ENCODE measurements at places on chromosomes 16 and 17.

- peak; percentile 20 for DNase-seq
These were observed 702 bp downstream of the IRX5 start for GRCh38 chr16:54931120-54932014.

DNA sequence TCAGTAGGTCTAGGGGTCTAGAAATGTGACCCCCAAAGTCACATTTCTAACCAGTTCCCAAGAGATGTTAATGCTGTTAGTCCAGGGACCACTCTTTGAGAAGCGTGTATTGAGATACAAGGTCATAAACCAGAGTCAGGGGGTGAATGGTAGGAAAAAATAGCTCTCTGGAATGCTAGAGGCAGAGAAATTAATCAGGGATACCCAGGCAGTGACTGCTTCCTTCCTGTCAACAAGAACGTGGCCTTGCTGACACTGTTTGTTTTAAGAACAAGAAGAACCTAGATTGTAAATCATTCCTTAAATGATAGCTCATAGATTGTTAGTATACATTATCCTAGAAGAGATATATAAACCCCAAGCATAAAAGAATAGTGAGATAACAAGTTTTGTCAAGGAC lies 43.8 kb downstream of the PITPNM3 start:
- DNase-seq = no peak

- DNase-seq = no peak
These were observed 4.3 kb downstream of the ADCY7 start for GRCh38 chr16:50270510-50271147.

- DNase-seq = no peak
These were observed 10.8 kb downstream of the DNAJA2 start for GRCh38 chr16:46962629-46963028.

GRCh38 chr17:67514998-67515397 lies 137.9 kb downstream of the PITPNC1 start:
- DNase-seq = no peak

GRCh38 chr16:67163164-67163998 lies 1.2 kb upstream of the HSF4 start:
- no peak for DNase-seq

DNA sequence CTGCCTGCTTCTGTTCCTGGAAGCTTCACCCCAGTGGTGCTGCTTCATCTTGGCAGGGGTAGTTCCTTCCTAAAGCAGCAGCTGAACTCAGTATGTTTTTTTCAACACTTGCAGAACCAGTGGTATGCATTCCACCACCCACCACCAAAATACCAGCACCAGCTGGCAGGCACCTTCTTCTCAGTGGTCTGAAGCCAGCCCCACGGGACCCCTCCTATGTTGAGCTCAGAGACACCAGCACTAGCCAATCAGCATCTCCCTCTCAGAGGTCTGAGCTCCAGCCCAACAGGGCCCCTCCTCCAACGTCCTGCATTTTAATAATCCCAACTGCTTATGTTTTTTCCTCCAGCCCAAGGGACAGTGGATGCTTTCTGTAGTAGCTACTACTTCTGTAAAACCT lies 299.6 kb upstream of the CCL2 start:
- DNase-seq = no peak

DNA sequence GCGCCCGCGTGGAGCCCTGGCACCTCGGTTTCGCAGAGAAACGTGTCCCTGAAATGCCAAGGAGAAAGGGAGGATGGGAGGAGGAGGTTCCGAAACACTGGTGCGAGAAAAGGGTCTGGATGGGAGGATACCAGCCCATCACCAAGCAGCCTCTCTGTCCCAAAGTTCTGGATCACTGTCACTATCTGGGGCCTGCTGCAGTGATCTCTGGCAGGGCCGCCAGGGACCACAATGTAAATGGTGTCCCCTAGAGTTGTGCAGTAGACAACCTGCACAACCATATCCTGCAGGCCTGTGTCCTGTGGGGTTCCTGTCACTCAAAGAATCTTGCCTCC lies 229.3 kb downstream of the C16orf78 start:
- DNase-seq = no peak

DNA sequence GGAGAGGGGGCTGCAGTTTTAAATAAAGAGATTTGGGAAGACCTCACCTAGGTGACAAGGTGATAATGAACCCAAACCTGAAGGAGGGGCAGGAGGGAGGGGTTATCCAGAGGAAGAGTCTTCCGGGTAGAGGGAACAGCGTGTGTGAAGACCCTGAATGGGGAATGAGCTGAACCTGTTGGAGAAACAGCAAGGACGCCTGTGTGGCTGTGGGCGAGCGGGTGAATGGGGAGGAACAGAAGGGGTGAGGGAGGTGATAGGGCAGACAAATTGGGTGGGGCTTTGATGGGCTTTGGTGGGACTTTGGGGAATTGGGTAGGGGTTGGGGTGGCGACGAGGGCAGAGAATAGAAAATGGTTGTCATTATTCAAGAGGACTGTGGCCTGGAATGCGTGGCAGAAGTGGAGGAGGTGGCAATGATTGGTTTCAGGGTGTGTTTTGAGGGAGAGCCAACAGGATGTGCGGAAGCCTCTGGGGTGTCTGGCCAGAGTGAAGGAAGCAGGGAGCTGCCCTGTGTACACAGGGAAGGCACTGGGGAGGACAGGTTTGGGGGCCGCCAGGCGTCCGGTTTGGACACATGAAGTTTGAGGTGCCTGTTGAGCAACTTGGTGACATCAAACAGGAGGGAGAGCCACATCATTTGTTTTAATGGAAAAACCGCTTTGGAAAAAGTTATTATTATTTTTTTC lies 48.7 kb downstream of the NKD1 start:
- no peak for DNase-seq

DNA sequence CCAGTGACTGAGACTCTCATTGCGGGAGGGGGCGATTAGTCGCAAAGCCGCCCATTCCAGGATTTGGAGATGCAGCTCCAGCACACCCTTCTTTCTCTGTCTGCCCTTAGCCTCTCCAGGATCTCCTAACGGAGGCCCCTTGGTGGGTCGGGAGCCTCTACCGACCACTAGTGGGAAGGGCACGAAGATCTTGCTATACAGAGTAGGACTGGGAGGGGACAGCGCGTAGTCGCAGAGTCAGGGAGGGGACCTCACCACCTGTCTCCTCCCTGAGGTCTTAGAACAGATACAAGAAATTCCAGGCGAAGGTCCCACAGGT lies 588 bp upstream of the SMTNL2 start:
- no peak for DNase-seq

DNA sequence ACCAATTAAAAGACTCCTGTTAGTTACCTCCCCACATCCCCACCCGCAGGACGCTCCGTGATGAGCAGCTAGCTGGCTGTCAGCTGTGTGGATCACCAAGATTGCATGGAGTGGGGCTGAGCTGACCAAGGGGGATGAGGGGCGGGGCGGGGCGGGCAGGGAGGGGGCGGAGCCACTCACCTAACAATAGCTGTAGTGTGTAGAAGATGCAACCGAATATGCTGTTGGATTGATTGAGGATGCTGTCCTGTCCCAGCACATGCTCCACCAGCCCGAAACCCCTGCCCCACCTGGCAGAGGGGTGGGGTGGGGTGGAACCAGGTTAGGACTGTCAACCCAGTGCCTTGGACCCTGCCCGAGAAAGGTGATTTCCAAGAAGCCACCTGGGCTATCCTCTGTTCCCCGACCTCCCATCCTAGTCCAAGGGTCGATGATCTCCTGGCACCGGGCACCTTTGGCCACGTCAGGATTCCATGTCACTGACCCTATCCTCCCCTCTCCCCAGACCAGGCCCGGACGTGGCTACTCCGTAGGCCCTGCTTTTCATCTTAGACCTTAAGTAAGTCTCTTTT lies 1.4 kb downstream of the VKORC1 start:
- DNase-seq = peak; percentile 31

DNA sequence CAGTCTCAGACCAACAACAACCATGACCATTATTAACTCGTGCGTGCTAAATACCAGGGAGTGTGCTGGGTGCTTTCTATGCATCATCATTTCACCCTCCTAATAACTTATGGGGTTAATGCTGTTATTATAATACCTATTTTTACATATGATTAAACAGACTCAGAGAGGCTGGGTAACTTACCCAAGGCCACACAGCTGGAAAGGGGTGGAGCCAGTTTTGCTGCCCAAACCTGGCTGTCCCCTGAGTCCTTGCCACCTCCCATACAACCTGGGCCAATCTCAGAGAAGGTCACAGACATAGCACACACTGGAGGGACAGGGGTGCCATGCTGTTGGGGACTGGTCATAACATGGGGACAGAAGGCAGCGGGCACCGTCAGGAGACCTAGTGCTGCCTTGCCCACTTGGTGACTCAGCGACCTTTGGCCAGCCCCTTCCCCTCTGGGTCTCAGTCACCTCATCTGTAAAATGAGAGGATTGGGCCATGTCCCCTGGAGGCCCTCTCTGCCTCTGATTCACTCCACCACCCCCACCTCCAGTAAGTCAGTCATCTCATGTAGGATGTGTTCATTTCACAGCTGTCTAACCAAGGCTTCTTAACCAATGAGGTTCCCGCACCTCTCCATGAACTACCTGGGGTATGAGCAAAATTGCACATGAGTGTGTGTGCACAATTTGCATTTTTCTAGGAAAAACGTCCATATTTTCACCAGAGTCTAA lies 11.4 kb upstream of the FADS6 start:
- DNase-seq = no peak

GRCh38 chr16:65828296-65828695 lies 538.2 kb upstream of the CDH5 start:
- DNase-seq = no peak

- no peak for DNase-seq
These were observed 51.1 kb downstream of the USP43 start for GRCh38 chr17:9696279-9697044.

DNA sequence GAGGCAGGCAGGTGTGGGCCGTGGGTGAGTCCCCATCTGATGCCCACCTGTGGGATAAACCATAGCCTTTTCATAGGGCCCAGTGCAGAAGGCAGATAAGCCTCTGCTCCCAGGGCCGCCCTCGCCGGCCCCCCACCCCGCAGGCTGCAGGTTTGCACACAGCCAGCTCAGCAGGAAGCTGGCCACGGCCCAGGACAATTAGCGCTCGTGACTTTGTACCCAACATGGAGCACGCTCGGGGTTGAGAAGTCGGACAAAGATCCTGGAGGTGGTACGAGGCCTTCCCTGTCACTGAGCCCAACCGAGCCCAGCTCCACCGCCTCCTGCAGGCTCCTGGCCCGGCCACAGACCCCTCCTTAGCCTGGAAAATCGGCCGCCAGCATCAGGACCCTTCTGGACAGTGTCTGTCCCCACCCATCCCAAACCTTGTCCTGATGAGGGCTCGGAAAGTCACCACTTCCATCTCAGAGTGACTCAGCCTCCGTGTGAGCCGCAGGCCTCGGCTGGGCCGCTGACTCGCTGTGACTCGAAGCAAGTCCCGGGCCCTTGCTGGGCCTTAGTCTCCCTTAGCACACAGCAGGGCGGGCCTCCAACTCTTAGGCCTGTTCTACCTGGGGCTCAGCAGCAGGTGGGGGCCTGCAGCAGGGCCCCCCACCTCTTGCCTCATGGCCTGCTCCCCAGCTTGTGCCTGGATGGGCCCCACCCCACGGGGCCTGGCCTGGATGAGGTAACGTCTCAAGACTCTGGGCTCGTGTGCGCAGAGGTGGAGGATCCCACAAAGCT lies 22.7 kb downstream of the FAM83G start:
- DNase-seq = no peak

GRCh38 chr17:50238601-50239280 lies 35.5 kb upstream of the TMEM92 start:
- no peak for DNase-seq

GRCh38 chr16:56847173-56847910 lies 17.7 kb upstream of the SLC12A3 start:
- no peak for DNase-seq

GRCh38 chr17:57511475-57512123 lies 233.5 kb downstream of the CCDC182 start:
- DNase-seq = no peak

DNA sequence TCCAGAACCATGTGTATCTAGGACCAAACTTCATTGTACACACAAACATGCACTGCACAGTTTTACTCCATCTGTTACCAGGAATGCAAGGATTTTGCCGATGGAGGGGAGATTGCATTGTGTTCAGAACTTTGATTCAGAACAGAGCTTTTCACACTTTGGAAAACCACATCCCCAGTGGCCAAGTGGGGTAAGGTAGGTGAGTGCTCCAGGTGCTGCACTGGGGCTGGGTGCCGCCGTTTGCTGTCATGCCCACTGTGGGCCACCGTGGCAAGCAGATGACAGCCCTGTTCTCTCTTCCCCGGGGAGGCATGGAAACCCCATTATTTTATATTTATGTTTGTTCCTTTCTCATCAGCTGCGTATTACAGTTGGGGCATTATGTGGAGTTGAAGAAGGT lies 29.3 kb upstream of the JPH3 start:
- DNase-seq = no peak

- no peak for DNase-seq
These were observed 27.1 kb downstream of the ARHGAP23 start for GRCh38 chr17:38455288-38455915.

- DNase-seq = peak; percentile 42
These were observed 112.4 kb upstream of the NOL11 start for GRCh38 chr17:67605256-67605912.

DNA sequence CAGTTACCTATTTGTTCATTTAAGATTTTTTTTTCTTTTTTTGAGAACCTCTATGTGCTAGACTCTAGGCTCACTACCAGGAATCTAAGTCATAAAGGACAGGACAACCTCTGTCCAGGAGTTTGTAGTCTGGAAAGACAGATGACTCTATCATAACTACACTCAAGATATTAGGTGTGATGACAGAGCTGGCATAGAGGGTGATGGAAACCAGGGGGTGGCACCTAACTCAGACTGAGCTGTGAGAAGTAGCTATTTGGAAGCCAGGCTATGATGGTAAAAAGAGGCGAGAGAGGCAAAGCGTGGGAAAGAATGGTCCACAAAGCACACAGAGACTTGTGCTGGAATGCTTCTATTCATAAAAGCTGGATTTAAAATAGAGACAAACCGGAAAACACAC lies 372.3 kb downstream of the SEC14L1 start:
- no peak for DNase-seq

DNA sequence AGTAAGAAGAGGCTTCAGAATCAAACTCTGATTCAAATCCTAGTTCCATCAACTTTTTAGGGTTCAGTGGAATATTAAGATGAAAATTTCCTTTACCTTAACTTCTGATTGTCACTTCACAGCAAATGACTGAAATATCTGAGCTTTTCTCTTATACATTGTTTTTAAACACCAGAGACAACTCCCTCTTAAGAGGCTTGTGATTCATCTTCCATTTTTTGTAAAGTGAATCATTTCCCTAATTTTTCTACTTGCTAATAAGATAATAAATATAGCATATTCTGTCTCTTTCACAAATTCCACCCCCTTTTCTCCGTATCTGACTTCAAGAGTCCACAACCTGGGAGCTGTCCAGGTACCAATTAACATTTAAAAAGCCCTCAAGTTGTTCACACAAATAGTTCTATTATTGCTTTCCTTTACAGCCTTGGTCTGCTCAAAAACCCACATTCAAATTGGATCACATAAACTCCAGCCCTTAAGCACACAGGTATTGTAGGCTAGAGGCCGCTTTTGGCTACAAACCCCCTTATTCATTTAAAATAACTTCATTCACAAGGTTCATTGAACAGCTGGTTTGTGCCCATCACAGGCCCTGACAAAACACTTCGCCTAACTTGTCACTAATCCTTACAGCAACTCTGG lies 14.1 kb upstream of the UTP6 start:
- DNase-seq = no peak

GRCh38 chr17:56912105-56912999 lies 1.5 kb downstream of the TRIM25 start:
- no peak for DNase-seq
